ENCODE measurements at places on chromosomes 2 and 18.
A peak's percentile ranks its signal among the peaks of the same experiment; 100 is the strongest.

- DNase-seq, result peak; percentile 54
These were observed 54.8 kb downstream of the ZNF407 start for GRCh38 chr18:74652392-74652988.

DNA sequence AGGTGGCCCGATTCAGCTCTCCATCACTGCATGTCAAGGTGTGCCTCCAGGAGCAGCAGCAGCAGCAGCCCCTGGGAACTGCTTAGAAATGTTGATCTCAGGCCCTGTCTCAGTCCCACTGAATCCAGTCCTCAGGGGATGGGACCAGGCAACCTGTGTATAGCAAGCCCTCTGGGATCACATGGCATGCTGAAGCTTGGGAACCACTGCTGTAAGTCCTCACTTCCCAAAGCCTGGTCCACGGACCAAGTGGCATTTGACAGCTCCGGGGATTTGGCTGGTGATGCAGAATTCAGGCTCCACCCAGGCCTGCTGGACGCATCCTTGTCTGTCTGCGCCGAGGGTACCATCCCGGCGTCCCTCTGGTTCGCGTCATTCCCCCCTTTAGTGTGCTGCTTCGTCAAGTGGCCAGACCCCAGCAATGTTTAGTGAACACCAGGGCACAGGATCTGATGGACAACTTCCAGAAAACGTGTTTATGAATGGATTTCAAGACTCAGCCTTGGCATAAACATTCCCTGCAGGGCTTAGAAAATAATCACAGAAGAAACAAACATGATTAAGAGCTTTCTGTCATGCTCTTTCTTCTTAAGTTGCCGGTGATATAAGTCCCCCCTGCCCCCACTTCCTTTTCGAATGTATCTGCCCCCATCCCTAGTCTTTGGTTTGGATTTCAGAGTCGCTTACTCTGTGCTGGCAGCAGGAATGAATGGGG, 234.0 kb downstream of the GBX2 start:
- no peak for DNase-seq

GRCh38 chr2:133568172-133568571, at the start of gene NCKAP5:
NCKAP5 (minus strand) TSS chr2:133568463; CDS start chr2:133517526, 50,937 bp downstream.
- no peak for DNase-seq

DNA sequence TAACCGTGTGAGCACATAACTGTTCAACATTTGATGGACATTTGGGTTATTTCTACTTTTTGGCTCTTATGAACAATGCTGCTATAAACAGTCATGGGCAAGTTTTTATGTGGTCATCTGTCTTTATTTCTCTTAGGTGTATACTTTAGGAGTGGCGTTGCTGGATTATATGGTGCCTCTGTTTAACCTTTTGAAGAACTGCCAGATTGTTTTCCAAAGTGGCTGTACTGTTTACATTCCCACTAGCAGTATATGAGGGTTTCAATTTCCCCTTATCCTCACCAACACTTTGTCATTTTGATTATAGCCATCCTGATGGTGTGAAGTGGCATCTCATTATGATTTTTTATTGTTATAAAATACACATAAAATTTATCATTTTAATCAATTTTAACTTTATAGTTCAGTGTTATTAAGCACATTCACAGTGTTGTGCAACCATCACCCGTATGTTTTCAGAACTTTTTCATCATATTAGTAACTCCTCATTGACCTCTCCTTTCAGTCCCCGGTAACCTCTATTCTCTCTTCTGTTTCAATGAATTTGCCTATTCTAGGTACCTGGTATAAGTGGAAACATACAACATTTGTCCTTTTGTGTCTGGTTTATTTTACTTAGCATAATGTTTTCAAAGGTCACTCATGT, 55.4 kb downstream of the EML4 start:
- no peak for DNase-seq

DNA sequence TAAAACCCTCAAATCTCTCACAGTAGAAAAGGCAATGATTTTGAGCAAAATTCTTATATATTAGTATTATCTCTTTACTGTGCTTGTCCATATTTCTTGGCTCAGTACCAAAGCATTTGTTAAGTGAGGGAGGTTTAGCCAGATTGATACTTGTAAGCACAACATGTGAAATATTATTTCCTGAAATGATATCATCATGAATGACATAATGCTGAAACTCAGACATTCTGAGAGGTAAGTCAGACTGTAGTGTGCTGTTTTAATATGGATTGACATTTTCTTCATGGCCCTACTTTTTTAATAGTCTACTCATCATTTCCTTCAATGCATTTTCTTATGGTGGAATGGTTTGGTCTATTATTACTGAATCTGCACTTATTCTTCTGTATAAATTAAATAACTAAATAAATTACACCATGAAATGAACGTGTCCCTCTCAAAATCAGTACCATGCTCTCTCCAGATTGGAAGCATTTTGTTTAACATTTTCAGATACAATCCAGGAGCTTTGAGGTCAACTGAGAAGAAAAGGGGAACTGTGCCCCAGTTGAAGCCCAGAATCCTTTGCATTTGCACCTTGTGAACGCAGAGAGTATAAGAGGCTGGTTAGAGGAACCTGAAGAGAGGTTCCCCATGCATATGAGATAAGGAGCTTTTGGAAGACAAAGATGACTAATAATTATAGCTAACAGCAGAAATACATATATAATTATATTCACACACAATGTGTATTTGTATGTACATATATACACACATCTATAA, 50.1 kb upstream of the CRACDL start:
- DNase-seq, result peak; percentile 18

DNA sequence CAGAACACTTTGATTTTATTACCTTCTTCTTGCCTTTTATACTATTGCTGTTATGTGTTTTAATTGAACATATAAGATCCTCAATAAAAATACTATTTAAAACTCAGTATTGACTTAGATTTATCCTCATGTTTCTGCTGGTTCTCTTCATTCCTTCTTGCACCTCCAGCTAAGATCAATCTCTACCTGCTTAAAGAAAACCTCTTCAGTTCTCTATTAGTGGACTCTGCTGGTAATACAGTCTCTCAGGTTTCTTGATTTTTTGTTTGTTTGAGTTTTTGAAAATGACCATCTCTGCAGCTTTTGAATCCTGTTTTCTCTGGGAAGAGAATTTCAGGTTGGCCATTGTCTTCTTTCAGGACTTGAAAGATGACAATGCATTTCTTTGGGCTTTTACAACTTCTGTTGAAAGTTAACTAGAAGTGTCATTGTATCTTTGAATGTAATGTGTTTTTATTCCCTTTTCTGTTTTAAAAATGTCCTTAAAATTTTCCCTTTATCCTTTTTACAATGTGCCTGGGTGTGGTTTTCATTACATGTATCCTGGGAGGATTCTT, 29.8 kb upstream of the TMEM131 start:
- no peak for DNase-seq

- DNase-seq, result peak; percentile 29
These were observed 80.9 kb downstream of the ASAP2 start for GRCh38 chr2:9287400-9288045.

- peak; percentile 58 for DNase-seq
These were observed 300.1 kb upstream of the SLC8A1 start for GRCh38 chr2:40751981-40752380.

DNA sequence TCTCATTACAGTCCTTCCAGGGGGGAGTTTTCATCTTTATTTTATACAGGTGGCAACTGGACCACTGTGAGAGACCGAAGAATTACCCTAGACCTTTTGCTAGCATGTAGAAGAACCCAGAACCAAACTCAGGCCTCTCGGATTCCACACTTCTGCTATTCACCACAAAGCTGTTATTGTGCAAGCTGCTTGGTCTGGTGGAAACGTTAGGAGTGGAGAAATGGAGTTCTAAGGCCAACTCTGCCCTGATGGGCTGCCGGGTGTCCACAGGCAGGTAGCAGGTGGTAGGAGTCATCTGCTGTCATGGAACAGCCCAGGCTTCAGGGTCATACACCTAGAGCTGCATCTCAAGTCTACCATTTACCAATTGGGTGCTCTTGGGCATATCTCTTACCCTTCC, 218.8 kb downstream of the BCL11A start:
- peak; percentile 47 for DNase-seq

DNA sequence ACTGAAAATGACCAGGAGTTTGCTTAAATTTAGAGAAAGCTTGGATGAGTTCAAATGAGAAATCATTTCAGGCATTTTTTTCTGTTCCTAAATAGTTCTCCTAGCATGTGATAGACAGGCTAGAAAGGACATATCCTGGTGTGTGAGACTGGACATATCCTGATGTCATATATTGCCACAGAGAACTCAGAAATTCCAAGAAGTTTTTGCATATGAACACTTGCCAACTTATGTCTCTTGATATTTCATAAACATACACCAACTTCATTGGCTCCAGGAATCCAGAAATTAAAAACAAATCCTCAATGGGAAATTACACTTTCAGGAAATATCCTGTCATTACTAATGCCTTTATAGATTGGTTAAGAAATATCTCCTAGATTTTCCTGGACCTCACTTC, 2.9 kb upstream of the SERPINB4 start:
- peak; percentile 3 for DNase-seq

GRCh38 chr2:169065864-169066517, 3.4 kb upstream of the DHRS9 start:
- no peak for DNase-seq

GRCh38 chr2:226970362-226970761, 134.5 kb downstream of the RHBDD1 start:
- no peak for DNase-seq

DNA sequence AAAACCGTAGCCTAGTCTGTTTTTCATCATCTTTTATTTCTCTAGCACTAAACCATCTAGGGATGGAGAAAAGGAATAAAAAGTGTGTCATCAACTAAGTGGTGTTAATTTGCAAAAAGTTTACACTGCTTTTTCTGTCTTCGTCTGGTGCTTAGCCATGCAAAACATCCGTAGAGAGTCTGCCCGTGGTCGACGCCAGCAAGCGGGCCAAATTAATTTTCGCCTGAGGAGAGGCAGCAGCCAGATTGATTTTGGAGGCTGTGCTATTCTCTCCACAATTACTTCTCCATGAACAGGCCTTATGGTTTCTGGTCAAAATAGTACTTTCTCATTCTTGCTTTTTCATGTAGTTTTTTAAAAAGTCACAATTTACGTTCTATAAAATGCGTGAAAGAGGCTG, 46.3 kb downstream of the TNFRSF11A start:
- no peak for DNase-seq

DNA sequence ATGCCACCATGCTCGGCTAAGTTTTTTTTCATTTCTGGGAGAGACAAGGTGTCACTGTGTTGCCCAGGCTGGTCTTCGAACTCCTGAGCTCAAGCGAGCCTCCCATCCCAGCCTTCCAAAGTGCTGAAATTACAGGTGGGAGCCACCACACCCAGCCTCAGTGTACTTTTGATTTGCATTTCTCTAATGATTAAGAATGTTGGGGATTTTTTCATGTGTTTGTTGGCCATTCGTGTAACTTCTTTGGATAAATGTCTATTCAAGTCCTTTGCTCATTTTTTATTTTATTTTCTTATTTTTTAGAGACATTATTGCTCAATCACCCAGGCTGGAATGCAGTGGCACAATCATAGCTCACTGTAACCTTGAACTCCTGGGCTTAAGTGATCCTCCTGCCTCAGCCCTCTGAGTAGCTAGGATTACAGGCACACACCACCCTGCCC, 73.1 kb downstream of the TMEM185B start:
- DNase-seq, result no peak

- DNase-seq, result no peak
These were observed 220.9 kb upstream of the REV1 start for GRCh38 chr2:99710721-99711120.

DNA sequence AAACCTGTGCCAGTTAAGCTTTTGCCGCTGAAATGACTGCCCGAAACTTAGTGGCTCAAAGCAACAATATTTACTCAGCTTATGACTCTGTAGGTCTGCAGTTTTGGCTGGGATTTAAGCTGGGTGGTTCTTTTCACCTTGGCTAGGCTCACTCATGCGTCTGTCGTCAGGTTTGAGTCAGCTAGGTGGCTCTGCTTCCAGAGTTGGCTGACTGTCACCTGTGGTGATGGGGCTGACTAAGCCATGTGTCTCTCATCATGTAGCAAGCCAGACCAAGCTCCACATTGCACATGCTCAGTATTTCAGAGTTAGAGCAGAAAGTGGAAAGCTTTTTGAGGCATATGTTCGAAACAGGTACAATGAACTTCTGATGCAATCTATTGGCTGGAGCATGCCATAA, 354.8 kb downstream of the MEIS1 start:
- no peak for DNase-seq

GRCh38 chr18:48806551-48807261, 144.1 kb downstream of the SMAD7 start:
- DNase-seq, result no peak

DNA sequence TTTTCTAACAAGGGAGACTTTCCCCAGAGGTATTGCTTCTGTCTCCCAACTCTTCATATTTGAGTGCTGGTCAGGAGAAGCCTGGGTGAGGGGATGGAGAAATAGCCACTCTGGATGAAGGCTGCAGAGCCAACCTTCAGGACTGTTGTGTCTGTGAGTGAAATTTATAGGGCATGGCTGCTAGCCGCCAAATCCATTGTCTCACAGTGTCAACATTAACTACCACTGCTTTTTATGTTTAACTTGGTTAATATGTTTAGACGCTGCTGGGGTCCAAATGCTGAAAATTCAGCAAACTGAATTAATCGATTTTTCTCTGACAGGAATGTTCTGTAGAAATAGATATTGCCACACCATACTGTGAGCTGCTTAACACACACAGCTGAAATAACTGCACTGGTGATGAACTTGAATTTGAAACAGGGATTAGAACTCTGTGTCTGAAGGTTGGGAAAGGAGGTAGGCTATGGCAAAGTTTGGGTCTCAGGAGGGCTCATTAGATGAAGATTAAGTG, 281.0 kb downstream of the DCC start:
- DNase-seq, result no peak

- peak; percentile 35 for DNase-seq
These were observed 52.9 kb downstream of the TRIB2 start for GRCh38 chr2:12769492-12770105.

DNA sequence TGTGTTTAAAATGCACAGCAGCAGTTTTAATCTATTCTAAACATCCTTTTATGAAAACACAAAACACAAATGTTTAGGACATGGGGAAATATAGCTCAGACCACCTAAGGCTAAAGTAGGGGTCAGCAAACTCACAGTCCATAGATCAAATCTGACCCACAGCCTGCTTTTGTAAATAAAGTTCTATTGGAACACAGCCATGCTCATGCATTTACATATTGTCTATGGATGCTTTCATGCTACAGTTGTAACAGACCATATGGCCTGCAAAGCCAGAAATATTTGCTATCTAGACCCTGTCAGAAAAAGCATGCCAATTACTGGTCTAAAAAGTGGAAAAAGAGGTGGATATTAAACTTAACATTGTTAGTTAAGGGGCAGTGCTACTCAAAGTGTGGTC, 1105.4 kb upstream of the KLHL29 start:
- no peak for DNase-seq

DNA sequence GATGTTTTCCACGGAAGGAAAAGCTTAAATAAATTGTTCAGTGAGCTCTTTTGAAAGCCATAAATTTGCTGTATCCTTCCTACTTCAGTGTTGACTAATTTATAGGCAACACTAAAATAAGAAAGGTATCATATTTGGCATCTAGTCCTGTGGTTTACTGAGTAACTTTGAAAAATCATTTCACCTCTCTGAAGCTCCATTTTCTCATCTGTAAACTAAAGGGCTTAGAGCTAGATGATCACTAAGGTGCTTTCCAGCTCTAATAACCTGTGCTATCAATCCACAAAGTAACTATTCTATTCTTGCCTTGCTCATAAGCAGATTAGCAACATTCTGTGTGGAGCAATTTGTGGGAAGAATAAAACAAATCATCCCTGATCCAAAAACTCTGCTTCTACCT, 3.6 kb upstream of the MYOM1 start:
- no peak for DNase-seq

GRCh38 chr2:72214429-72215143, 66.9 kb upstream of the CYP26B1 start:
- DNase-seq, result no peak

GRCh38 chr2:60535685-60536312, 17.7 kb downstream of the BCL11A start:
- no peak for DNase-seq
